ENCODE measurements at places on chromosomes 4 and X. TPM values are rescaled to one million over a fixed set of nuclear protein-coding genes. Genes with fewer than 3 reads are reported as not detected.

DNA sequence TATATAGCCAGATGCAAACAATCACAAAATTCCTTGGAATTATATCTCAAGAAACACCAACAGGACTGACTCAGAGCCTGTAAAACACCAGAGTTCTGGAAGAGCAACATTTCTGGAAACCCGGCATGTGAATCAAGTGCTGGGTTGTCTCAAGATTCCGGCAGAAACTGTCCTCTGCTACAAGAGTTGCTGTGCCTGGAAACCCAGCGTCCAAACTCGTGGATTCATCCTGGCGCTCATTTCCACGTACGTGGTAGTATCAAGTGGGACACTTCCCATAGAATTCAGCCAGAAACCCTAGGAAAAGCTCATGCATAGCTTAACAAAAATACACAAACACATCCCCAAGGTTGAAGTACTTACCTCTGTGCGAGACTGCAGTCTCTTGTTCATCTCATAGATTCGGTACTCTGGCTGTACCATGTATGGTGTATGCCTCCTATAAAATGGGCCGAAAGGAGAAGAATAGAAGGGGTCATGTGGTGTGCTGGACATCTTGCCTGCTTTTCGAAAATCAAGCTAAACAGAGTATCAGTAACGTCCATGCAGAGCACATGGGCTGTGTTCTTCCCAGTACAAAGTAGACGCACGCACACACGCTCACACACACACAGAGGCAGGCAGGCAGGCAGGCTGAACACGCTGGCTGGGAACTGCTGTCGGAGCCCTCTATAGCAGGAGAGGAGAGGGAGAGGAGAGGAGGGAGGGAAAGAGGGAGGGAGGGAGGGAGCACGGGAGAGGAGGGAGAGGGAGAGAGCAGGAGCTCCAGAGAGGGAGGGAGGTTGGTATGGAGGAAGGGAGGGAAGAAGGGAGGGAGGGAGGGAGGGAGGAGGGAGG is at the start of gene LDB2:
Gene LDB2 (minus strand): TSS at position 655 of the 837 bp plus-strand sequence.
- peak within 1 kb of the TSS; percentile 82 for H3K27ac ChIP-seq
- no peaks in the 10 kb centered on the region for H3K4me1 ChIP-seq
- H3K4me3 ChIP-seq = peak within 1 kb of the TSS; percentile 54

DNA sequence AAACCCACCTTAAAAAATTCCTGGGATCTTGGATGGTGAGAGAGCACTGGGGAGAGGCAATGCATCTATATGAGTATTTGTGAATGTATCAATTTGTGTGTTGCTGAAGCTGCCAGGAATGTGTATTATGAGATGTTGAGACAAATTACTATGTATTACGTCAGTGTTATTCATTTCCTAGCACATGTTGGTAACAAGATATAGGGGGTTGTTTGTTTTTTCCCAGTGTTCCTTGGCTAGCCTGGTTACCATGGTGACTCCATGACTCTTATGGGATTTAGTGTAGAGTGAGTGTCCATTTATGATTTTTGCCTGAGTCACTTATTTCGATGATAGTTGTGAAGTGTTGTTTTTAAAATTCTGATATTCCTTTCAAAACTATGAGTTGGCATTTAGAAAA is 65.6 kb downstream of the RAB40A start:
- DNase-seq = no peak
- no peaks in the 10 kb centered on the region for H3K36me3 ChIP-seq
- no peaks in the 10 kb centered on the region for H3K27me3 ChIP-seq

GRCh38 chr4:139919521-139919920 is 234.5 kb downstream of the MAML3 start:
- peaks cover 22% of the 10 kb centered on the region for H3K4me1 ChIP-seq
- no peaks in the 10 kb centered on the region for H3K36me3 ChIP-seq
- no peak overlapping the region for H3K4me3 ChIP-seq
- DNase-seq = no peak

DNA sequence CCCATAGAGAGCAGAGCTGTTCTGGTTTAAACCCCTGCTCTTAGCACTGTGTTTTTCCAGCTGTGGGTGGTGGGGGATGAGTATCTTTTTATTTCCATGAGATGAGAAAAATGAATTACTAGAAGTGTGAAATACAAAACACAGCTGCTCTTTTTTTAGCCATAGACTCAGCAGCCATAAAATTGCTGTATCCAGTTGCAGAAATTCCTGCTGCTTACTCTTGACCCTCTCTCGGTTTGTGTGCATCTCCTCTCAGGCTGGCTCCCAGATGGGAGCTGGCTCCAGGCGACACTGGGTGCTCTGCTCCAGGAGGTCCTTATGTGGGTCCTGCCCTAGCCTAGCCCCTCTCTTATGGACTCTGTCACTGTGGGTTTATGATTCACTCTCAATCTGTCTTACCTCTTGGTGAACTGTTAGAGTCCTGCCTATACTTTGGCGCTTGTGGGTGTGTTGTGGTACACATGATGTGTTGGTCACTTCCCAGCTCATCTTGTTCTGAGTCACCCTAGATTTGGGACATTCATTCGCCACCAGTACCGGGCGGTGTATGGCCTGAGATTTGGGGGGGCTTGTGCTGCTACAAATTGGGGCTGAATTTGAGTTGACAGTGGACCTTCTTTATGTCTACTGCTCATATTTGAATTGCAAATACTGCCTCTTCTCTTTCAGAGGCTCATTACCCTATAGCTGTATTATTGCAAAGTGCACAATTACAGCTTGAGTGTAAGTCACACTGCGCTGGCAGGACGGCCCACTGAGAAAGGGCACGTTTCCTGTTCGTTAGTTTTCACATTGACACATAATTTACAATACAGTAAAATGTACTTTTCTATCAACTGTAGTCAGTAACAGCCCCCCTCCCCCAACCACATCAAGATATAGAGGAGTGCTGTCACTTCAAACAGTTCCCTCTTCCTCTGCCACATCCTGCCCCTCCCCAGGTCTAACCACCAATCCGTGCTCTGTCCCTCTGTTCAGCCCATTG is 46.9 kb upstream of the MSANTD1 start:
- no peak for DNase-seq
- no peak overlapping the region for H3K4me3 ChIP-seq
- H3K27ac ChIP-seq = no peak overlapping the region
- peaks cover 57% of the 10 kb centered on the region for H3K36me3 ChIP-seq

GRCh38 chr4:111781611-111782010 is 363.6 kb upstream of the FAM241A start:
- H3K27ac ChIP-seq = no peak overlapping the region
- no peak overlapping the region for H3K4me3 ChIP-seq
- no peaks in the 10 kb centered on the region for H3K4me1 ChIP-seq
- no peak for DNase-seq
- H3K27me3 ChIP-seq = no peaks in the 10 kb centered on the region
- no peaks in the 10 kb centered on the region for H3K36me3 ChIP-seq

- peaks cover 25% of the 10 kb centered on the region for H3K4me1 ChIP-seq
- peak; percentile 54 for DNase-seq
- H3K36me3 ChIP-seq = no peaks in the 10 kb centered on the region
- no peak within 1 kb of the TSS for H3K27ac ChIP-seq
Measured at GRCh38 chrX:67543818-67544217, at the start of gene AR. Gene AR (plus strand): TSS chrX:67544021. CDS start chrX:67545147, 1,126 bp downstream.

GRCh38 chr4:106914223-106914622 is 121.9 kb downstream of the DKK2 start:
- no peaks in the 10 kb centered on the region for H3K36me3 ChIP-seq
- H3K4me1 ChIP-seq = no peaks in the 10 kb centered on the region
- H3K4me3 ChIP-seq = no peak overlapping the region
- no peak overlapping the region for H3K27ac ChIP-seq

GRCh38 chrX:102345916-102346315 is 93.9 kb downstream of the NXF2B start:
- peak; percentile 7 for DNase-seq
- no peaks in the 10 kb centered on the region for H3K4me1 ChIP-seq
- no peaks in the 10 kb centered on the region for H3K36me3 ChIP-seq
- H3K27me3 ChIP-seq = peaks cover 2% of the 10 kb centered on the region
- no peak overlapping the region for H3K4me3 ChIP-seq

- no peak within 1 kb of the TSS for H3K4me3 ChIP-seq
- no peak within 1 kb of the TSS for H3K27ac ChIP-seq
- H3K4me1 ChIP-seq = no peaks in the 10 kb centered on the region
Measured at GRCh38 chrX:30241724-30242415, at the start of gene MAGEB4. Gene MAGEB4 (plus strand): TSS chrX:30242000. CDS start chrX:30242136, 136 bp downstream.

- peaks cover 3% of the 10 kb centered on the region for H3K4me1 ChIP-seq
- no peaks in the 10 kb centered on the region for H3K36me3 ChIP-seq
- H3K27ac ChIP-seq = no peak overlapping the region
- no peak for DNase-seq
- no peak overlapping the region for H3K4me3 ChIP-seq
Measured at GRCh38 chr4:5656415-5656814, 51.9 kb downstream of the EVC2 start.

- peaks cover 19% of the 10 kb centered on the region for H3K27me3 ChIP-seq
- H3K36me3 ChIP-seq = no peaks in the 10 kb centered on the region
- H3K27ac ChIP-seq = no peak overlapping the region
Measured at GRCh38 chr4:55636656-55636999, 530 bp upstream of the NMU start.

DNA sequence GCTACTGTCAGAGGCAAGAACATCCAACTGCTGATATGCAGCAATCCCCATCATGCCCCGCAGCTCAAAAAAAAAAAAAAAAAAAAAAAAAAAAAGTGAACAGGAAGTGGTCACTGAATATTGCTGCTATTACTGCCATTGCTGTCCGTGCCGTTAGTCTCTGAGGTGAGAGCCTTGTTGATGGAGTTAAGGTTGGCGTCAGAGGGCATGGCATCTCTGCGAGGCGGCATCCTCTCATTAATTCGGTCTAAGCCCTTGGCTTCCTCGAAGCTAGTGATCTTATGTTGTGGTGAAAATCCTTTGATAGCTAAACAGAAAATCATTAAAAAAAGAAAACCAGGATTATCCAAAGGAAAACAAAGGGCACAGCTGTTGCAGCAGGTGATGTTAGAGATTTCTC is 321.6 kb downstream of the PPP3CA start:
- no peaks in the 10 kb centered on the region for H3K4me1 ChIP-seq
- H3K4me3 ChIP-seq = no peak overlapping the region
- H3K27me3 ChIP-seq = no peaks in the 10 kb centered on the region
- H3K27ac ChIP-seq = no peak overlapping the region

GRCh38 chrX:133335027-133335426 is 80.3 kb downstream of the GPC4 start:
- no peak overlapping the region for H3K27ac ChIP-seq
- H3K27me3 ChIP-seq = peaks cover 5% of the 10 kb centered on the region
- no peak overlapping the region for H3K4me3 ChIP-seq
- no peaks in the 10 kb centered on the region for H3K4me1 ChIP-seq

DNA sequence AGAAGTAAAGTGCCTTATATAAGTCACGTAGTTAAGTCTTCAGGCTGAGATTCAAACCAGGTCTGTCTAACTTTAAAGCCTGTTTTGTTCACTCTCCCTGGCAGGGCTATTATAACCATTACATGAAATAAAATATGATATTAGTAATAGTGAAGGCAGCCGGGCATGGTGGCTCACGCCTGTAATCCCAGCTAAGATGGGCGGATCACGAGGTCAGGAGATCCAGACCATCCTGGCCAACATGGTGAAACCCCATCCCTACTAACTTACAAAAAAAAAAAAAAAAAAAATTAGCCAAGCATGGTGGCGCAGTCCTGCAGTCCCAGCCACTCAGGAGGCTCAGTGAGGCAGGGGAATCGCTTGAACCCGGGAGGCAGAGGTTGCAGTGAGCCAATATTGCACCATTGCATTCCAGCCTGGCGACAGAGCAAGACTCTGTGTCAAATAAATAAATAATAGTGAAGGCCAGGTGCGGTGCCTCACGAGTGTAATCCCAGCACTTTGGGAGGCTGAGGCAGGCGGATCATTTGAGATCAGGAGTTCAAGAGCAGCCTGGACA is 22.1 kb upstream of the SOWAHD start:
- DNase-seq = no peak
- no peaks in the 10 kb centered on the region for H3K36me3 ChIP-seq
- H3K4me1 ChIP-seq = peaks cover 26% of the 10 kb centered on the region
- H3K4me3 ChIP-seq = no peak overlapping the region

DNA sequence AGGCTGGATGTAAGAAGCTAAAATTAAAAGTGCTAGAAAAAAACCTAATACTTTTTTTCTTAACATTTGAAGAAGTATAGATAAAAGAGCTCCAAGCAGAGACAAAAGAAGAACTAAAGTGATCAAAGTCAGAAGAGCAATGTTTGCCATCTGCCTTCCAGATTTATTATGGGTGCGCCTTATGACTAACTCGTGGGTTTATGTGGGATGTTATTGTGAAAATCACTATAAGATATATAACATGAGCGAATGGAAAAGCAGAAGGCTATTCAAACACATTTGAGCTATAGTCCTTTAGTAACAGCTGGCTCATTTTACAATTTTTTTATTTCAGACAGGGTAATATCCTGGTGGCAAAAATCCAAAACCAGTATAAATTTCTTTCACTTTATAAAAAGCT is 1040.7 kb downstream of the RAPGEF2 start:
- no peaks in the 10 kb centered on the region for H3K4me1 ChIP-seq
- DNase-seq = no peak

- H3K36me3 ChIP-seq = no peaks in the 10 kb centered on the region
- DNase-seq = no peak
- H3K27me3 ChIP-seq = no peaks in the 10 kb centered on the region
- peaks cover 11% of the 10 kb centered on the region for H3K4me1 ChIP-seq
- H3K4me3 ChIP-seq = no peak overlapping the region
- no peak overlapping the region for H3K27ac ChIP-seq
Measured at GRCh38 chr4:173411106-173411693, 12.3 kb upstream of the SCRG1 start.

DNA sequence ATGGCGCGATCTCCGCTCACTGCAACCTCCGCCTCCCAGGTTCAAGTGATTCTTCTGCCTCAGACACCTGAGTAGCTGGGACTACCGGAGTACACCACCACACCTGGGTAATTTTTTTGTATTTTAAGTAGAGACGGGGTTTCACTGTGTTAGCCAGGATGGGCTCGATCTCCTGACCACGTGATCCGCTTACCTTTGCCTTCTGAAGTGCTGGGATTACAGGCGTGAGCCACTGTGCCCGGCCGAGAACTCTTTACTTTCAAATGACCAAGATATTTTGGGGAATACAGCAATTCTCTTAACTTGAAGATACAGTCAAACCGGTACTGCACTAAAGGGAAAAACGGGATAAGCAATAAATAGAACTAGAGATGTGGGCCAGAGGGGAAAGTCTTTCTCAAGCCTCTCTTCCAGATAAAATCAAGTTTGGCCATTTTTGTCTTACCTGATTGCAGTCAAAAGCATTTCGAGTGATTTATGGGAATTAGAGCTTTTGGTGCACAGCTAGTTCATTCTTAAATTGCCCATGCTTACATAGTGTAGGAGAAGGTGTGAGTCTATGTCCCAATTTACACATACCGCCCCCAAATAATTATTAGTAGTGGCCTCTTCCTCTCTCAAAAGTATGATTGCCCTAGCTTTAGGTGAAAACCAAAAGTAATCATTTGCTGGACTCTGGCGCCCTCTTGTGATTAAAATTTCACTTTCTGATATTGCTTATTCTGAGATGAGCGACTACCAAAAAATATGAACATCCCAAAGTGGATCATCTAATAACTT is 53.2 kb upstream of the ABCG2 start:
- H3K27ac ChIP-seq = no peak overlapping the region
- H3K36me3 ChIP-seq = no peaks in the 10 kb centered on the region
- H3K27me3 ChIP-seq = no peaks in the 10 kb centered on the region
- no peak for DNase-seq

Gene CTAG2
- total RNA-seq = not detected

Gene TSPAN6
- total RNA-seq = 73.7 TPM

Gene CXCL1
- total RNA-seq = 1.9 TPM

Gene NXF2
- total RNA-seq = not detected

Gene SMIM20
- 46.4 TPM for total RNA-seq

Gene ACE2
- 1.9 TPM for total RNA-seq

Gene GC
- total RNA-seq = 0.77 TPM

Gene TMPRSS11D
- total RNA-seq = not detected

Data from spinal cord (tissue), 10 donors.